Activated CD4-positive, alpha-beta T cell treated with anti-CD3 and anti-CD28 coated beads, Interleukin-2, amount 50 U/mL, for 16 hours (primary cell): ENCODE measurements at places on chromosomes 5 and 9.

DNA sequence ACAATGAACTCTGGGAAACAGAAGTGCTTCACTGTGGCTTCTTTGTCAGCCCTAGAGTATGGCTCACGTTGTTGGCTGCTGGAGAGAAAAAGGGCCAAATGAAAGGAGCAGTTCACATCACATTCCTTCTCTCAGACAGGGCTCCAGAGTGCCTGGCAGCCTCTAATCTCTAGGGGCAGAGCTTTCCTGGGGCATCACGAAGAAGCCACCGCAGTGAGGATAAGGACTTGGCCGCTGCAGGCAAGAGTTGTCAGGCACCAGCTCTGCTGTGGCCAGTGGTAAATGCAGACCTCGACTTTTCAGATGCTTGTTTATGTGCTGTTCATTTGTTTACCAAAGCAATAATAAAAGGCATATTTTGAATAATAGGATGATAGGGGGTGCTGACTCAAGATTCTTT lies 227.2 kb downstream of the ICE1 start:
- no peak for DNase-seq

DNA sequence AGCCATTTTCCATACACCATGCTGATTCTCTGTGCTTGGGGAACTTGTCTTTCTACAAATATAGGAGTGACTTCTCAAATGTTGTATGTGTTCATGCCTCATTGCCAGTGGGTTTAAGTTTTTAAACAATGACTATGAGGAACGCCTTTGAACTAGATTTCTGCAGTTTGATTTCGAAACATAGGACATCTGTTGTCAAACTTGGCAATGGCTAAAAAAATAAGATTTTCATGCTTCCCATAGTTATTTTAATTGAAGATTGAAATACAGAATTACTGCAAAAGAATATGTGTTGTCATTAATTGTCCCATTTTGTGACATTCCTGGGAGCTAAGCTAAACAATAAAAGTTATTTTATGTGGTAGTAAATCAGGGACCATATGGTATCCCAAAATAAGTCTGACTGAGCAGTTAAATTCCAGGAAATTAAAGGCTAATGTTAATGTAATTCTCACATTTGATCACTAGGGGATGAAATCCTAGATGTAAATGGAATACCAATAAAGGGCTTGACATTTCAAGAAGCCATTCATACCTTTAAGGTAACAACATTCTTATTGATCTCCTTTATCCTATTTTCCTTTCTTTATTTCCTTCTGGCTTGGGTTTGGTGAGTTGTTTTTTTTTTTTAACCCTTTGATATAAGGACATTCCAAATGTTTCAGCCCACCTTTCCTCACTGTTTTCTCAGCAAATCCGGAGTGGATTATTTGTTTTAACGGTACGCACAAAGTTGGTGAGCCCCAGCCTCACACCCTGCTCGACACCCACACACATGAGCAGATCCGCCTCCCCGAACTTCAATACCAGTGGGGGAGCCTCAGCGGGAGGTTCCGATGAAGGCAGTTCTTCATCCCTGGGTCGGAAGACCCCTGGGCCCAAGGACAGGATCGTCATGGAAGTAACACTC lies 116.7 kb downstream of the GOLPH3 start:
- DNase-seq, result no peak

- no peak for DNase-seq
These were observed 10.3 kb downstream of the FRRS1L start for GRCh38 chr9:109156708-109157107.

- no peak for DNase-seq
These were observed 1.5 kb downstream of the NKD2 start for GRCh38 chr5:1010181-1010510.

- no peak for DNase-seq
These were observed 98.7 kb downstream of the NMUR2 start for GRCh38 chr5:152306386-152306785.

DNA sequence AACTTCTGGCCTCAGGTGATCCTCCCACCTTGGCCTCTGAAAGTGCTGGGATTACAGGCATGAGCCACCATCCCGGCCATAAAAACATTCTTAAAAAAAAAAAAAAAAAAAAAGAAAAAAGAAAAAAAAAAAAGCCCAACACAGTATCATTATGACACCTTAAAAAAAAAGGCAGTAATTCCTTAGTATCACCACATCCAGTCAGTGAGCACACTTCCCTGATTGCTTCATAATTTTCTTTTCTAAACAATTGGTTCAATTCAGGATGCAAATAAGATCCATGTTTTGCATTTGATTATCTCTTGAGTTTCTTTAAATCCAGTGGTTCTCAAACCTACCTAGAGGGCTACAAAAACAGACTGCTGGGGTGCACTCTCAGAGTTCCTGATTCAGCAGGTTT lies 182.5 kb downstream of the CDK5RAP2 start:
- no peak for DNase-seq

GRCh38 chr5:98108497-98108896 lies 665.0 kb upstream of the RGMB start:
- no peak for DNase-seq

GRCh38 chr9:114336699-114337395 lies 7.2 kb downstream of the ORM2 start:
- no peak for DNase-seq

GRCh38 chr5:99025298-99026045 lies 96.7 kb upstream of the CHD1 start:
- no peak for DNase-seq

DNA sequence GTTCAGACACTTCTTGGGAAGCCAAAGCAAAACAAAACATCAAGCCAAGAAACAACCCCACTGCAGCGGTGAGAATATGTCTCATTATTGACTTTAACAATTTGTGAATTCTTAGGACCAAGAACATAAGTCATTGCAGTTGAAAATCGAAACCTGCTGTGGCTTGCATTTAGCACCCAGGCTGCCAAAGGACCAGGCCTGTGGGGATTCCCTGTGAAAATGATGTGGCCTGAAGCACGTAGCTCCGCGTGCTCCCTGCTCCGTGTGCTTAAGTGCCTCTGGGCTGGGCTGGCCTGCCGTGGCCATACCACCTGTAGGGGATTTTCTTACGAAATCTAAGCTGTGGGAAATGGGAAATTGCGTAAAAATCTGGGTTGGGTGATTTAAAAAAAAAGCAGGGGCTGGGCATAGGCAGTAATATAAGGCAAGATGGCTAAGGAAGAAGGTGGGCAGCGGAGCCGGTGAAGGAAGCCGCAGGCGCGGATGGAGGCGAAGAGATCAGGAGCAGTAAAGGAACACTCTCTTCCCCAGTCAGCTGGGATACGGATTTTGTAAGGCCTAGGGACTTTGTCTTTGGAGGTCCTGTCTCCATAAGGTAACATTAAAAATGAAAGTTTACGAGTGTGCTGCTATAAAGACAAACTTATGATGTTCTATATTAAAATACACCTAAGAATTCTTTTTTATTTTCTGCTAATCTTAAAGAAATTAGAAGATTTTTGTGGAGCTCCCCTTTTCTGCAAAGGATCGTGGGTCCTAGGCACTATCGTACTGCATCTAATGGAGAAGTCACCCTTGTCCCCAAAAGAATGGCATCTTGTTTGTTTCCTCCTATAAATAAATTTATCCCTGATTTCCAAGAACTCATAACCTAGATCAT lies 189.6 kb upstream of the SEMA6A start:
- DNase-seq, result no peak

DNA sequence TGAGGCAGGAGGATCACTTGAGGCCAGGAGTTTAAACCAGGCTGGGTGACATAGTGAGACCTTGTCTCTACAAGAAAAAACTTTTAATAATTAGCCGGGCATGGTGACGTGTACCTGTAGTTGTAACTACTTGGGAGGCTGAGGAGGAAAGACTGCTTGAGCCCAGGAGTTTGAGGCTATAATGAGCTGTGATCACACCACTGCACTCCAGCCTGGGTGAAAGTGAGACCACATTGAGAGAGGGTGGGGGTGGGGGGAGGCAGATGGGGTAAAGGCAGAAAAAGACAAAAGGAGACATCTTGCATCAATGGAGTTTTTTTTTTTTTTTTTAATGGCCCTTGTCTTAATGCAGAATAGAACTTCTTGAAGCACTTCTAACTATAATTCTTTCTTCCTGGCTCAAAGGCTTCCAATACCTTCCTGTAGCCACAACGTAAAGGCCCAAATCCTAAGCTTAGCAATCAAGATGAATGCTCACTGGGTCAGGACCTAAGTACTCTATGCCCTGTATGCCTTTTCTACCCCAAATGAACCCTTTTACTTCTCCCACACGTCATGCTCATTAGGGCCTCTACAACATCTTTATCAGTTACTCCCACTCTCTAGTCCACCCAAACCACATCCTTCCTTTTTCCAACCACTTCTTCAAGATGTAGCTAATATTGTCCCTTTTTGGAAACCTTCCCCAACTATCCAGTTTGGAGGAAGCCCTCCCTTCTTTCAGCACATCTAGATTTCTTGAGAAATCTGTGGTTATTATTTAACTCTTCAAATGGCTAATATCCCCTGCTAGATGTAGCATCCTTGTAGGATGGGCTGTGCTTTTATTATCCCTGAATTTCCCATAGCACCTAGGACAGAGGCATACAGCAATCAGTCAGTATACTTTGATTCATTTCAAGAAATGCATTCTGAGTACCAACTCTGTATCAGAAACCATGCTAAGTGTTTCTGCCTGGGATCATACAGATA lies 40.8 kb downstream of the CSF2 start:
- peak; percentile 44 for DNase-seq
